ENCODE measurements at places on chromosomes 13 and 19. TPM values are rescaled to one million over a fixed set of nuclear protein-coding genes. Genes with fewer than 3 reads are reported as not detected.

ZSCAN5C gene
- not detected for total RNA-seq

GRCh38 chr19:11014403-11014911 lies 53.6 kb downstream of the SMARCA4 start:
- no peak for DNase-seq

DNA sequence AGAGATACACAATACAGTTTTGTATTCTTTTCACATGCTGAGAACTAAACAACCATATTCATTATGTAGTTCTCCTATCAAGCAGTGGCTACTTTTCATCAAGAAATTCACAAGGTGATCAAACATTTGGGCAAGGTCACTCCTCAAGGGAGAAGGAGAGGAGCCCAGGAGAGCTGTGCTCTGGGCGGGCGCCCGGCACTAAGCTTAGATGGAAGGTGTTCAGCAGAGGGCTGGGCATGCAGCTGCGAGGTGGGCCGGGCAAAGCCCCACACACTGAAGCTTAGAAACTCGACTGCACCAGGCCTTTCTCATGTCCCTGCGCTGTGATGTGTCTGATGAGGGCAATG lies 30.4 kb upstream of the SPACA7 start:
- DNase-seq = no peak

DNA sequence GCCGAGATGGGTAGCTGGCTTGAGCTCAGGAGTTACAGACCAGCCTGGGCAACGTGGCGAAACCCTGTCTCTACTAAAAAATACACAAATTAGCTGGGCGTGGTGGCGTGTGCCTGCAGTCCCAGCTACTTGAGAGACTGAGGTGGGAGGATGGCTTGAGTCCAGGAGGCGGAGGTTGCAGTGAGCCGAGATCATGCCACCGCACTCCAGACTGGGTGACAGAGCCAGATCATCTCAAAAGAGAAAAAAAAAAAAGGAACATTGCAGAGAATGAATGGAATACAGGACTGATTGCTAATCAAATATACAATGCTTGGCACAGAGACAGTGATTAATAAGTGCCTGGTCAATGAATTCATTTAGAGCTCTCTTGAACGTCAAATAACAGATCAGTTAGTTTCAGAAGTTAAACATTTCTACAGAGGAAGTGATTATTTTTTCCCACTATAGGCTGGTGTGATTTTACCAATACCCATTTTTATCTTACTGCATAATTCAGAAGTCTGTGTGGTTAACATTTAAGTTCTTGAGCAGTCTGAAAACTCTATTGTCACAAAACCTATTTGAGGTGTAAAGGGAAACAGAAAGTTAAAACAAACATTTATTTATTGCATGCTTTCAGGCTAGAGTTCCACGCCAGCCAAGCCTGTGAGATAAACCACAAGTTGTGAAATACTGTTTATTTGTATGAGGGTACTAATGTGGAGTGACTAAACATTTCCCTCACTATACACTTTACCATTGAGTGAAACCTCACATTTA lies 7.7 kb upstream of the TBC1D4 start:
- DNase-seq = no peak

- DNase-seq = no peak
Observed at GRCh38 chr19:45117167-45117594, 24.2 kb downstream of the PPP1R37 start.

DNA sequence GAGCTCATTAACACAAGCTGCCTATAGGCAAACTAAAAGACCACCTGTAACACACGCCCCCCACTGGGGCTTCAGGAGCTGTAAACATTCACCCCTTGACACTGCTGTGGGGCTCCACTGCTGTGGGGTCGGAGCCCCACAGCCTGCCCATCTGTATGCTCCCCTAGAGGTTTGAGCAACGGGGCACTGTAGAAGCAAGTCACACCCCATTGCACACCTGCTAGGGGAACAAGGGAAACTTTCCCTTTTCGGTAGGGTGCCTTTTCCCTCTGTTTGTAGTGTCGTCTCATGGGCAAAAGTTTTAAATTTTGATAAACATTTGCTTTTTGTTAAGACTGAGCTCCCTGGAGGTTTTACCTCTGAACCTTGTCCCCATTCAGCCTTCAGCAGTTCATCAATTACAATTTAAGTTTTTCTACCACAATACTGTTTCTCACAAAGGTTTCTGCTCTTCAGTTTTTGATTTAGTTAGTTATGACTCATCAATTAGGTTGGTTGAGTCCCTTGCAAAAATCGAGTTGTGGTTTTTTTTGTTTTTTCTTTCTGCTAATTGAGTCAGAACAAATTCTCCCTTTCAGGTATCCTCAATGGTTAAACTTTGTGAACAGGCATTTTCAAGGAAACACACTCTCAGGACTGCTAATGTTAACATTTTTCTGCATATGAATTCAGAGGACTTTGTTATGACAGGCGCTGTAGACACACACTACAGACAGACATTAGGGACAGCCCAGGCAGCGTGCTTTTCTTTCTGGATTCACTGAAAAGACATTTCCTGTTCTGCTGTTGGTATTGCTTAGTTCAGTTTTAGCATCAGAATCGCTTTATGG lies 35.1 kb downstream of the ZNF433 start:
- DNase-seq = no peak

TSEN34 gene
- total RNA-seq = 24.4 TPM

PSG2 gene
- total RNA-seq = not detected

DNA sequence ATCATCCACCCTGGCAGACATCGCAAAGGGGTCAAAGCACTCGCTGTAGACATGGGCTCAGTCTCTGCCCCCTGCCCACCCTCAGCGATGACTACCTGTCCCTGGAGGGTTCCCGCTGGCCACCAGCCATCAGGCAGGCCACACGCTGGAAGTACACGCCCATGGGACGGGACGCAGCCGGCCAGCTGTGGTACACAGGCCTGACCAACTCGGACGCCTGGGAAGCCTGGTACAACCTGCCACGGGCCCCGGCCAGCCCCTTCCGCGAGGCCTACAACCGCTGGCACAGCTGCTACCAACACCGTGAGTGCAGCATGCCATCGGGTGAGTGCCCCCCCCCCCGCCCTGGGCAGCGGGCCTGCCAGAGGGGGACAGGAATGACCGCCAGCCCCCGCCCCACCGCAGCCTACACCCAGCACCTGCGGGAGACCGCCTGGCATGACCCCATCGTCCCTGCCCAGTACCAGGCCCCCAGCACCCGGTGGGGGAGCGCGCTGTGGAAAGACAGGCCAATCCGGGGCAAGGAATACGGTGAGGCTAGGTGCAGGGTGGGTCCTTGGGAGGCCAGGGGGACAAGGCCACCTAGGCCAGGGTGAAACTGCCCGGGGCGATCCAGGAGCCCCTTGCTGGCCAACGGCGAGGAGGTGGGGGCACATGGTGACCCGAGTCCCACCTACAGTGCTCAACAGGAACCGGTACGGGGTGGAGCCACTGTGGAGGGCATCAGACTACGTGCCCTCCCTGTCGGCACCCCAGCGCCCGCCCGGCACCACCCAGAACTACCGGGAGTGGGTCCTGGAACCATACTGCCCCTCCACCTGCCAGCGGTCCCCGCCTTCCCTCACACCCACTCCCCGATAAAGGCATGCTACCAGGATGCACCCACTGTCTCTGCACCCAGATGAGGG lies 4.4 kb downstream of the TEKTIP1 start:
- no peak for DNase-seq
